Left renal pelvis (tissue), 4 donors: ENCODE measurements at places on chromosomes 3 and 15.

GRCh38 chr15:91710080-91710698, 143.3 kb upstream of the SLCO3A1 start:
- DNase-seq = no peak

DNA sequence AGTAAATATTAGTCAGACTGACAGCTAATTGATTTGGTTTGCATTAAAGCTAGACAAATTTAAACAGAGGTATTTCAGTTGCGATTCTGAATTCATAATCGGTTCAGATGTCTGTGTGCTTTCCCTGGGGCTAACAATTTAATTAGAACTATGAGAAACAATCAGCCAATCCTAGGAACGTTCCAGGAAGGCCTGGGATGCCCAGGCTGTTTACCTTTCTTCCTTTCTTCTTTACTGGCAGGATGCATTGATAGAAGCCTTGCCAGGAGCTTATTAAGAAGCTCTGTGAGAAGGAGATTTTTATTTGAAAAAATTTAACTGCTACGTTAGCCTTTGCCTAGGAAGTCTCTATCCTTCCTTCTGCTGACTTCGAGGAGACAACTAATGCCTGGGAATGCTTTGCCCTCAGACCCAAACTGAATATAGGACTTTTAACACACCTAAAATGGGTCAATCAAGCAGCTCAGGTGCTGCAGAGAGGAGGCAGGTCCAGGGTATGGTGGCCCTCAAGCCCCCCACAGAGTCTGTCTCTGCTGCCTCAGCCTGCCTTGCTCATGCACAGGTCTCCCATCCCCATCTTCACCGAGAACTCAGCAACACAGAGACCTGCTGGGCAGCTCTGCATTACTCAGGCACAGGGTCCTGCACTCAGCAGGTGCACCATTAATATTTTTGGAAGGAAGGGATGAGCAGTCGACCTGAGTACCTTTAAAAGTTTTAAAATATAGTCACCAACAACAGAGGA, 48.5 kb downstream of the PCSK6 start:
- no peak for DNase-seq

GRCh38 chr3:130779486-130779885, 32.9 kb upstream of the PIK3R4 start:
- no peak for DNase-seq

- no peak for DNase-seq
Measured at GRCh38 chr3:85709346-85709892, 750.6 kb downstream of the CADM2 start.

DNA sequence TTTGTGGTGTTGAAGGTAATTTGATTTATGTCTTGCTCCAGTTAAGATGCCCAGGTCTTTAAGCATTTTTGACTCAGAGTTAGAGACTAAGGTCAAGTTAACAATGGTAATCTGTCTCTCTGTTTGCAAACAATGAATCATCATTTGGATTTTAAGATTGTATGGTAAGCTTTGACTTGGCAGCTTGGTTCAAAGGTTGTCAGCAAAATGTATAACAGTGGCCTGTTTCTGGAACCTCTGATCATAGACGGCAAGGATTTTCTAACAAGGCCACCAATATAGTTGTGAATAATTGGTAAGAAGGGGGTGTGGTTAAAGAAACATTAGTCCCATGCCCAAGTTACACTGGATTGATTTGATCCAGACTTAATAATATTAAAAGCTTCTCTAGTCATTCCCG, 775.2 kb upstream of the GOLIM4 start:
- DNase-seq = no peak

GRCh38 chr3:72533591-72534473, 314.4 kb downstream of the SHQ1 start:
- DNase-seq = no peak

- no peak for DNase-seq
Measured at GRCh38 chr3:133023362-133023761, 14.8 kb upstream of the TMEM108 start.

- no peak for DNase-seq
Measured at GRCh38 chr3:190699776-190700175, 162.7 kb downstream of the GMNC start.

DNA sequence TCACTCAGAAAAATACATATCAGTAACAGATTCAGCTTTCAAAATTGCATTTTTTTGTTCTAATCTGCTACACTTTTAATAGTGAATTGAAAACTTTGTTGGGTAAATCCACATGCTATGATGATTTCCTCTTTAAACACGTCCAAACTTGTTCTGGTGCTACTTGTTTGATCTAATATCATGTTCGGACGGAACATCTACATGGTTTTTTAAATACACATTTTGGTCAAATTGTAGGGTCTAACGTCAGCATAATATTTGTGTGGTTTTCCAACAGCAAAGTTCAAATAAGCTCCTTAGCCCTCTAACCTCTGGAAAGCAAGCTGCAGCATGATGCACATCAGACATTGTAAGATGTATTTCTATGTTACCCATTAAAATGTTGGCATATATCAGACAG, 98.5 kb upstream of the OSTN start:
- no peak for DNase-seq

DNA sequence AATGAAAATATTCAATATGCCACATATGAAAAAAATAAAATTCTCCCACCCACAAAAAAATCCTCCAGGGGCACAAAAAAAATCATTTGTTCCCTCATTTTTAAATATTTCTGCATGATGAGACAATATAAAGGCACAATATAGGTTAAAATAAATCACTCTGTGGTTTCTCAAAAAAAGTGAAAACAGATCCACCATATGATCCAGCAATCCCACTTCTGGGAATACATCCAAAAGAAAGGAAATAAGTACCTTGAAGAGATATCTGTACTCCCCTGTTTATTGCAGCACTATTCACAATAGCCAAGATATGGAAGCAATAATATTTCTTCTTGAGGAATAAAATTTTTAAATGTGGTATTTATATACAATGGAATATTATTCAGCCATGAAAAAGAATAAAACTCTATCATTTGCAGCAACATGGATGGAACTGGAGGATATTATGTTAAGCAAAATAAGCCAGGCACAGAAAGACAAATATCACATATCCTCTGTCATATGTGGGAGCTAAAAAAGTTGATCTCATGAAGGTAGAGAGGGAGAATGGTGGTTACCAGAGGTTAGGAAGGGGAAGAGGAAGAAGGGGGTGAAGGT, 1.5 kb downstream of the ATP8B4 start:
- no peak for DNase-seq

DNA sequence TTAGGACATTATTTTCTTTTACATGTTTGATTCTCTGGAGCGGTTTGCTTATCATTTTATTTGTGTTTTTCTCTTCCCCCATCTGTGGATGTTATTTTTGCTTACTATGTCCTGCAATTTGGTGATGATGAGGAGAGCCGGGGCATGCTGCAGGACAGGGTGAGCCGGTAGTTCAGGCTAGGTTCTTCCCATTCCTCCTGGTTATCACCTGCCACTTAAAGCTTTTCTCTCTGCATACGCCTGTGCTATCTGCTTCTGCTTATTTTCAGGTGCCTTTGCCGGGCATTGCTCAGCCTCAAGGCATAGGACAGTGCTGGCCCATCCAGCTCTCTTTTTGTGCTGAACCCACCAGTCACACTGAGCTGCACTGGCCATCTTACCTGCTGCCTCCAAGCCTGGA, 85.8 kb downstream of the MCTP2 start:
- no peak for DNase-seq

GRCh38 chr3:155232605-155233004, 60.9 kb downstream of the STRIT1 start:
- DNase-seq = no peak

- DNase-seq = no peak
Measured at GRCh38 chr15:91001209-91001608, 6.9 kb upstream of the PRC1 start.

GRCh38 chr3:75015280-75015679, 400.8 kb upstream of the CNTN3 start:
- DNase-seq = no peak

- DNase-seq = no peak
Measured at GRCh38 chr3:71450162-71450561, 133.4 kb downstream of the FOXP1 start.

DNA sequence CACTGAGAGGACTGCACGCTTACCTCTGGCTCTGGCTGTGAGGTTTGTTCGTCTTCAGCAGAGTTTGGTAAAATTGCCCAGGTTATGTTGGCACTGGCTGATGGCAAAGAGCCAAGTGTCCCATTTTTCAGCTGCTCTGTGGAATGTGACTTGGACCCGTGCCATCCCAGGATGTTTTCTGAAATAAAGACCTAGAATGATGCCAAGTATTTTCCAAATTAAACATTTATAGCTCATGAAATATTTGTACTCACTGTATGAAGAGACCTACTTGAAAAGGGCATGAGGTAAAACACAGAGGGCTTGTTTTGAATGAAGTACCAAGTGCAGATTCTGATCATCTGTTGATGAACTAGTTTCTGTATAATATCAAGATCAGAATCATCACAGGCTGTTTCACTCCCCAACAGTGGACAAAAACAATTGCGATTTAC, 200.5 kb downstream of the STT3B start:
- no peak for DNase-seq

DNA sequence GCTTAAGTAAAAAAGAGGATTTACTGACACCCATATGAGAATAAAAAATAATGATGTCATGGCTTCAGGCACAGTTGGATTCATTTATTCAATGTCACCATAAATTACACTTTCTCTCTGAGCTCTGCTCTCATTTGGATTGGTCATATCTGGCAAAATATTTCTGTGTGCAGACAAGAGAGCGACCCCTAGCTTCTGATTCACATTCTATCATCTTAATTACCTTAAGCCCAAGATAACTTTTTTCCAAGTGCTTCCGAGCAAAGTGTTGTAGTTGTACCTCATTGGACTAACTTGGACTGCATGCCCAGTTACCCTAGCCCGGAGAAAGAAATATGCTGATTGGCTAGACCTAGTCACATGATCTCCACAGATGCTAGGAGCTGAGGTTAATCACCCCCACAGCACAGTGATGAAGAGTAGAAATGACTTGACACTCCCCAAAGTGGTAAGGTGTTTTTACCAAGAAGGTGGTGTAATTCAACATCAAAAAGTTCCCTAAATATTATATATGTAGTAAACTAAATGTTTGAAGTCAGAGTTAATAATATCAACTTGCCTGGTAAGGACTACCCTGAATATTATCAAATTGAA, 552.2 kb upstream of the SUCLG2 start:
- no peak for DNase-seq

DNA sequence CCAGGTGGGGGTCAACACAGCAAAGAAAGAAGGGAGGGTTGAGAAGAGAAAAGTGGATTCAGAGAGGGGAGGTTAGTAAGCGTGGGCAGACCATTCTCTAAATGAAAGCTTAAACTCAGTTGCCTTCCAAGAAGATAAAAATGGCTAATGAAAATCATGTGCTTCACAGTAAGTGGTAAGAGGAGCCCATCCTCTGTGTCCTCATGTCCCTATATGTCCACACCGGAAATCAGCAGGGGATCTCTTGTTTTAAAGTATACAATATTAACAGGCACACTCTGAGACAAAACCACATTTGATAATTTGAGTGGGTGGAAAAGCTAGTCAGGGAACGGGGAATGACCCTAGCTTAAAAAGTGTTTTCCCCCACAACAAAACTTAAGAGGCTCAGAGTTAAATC, 4.4 kb upstream of the FOXP1 start:
- no peak for DNase-seq

DNA sequence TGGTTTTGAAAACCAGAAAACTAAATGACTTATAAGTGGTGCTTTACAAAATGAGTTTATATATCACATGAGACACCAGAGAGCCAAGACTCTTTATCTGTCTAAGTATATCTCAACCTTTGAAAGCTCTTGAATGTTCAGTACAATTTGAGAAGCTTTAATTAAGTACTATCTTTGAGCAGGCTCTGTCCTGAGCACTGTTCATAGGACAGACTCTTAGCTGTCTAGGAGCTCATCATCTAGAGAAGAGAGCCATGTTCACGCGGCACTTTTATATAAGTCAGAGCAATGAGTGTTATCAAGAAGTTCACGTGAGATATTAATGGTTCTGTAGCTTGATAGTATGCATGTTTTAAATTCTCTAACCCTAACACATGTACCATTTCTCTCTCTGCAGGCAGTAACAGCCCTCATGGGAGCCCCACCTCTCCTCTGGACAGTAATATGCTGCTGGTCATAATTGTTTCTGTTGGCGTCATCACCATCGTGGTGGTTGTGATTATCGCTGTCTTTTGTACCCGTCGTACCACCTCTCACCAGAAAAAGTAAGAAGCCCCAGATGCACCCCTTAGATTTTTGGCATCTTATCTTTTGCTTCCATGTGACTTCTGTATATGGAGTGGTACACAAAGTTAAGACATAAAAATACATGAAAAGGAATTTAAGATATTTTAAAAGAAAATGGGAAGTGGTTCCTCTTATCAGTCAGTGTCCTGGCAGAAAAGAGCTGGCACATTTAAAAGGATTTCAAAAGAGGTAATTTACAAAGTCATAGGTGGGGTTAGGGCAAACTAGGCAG, 86.0 kb downstream of the HCN4 start:
- no peak for DNase-seq
